ENCODE measurements at places on chromosomes 4 and X.

GRCh38 chr4:41346306-41347061 lies 89.8 kb downstream of the UCHL1 start:
- no peak for DNase-seq

DNA sequence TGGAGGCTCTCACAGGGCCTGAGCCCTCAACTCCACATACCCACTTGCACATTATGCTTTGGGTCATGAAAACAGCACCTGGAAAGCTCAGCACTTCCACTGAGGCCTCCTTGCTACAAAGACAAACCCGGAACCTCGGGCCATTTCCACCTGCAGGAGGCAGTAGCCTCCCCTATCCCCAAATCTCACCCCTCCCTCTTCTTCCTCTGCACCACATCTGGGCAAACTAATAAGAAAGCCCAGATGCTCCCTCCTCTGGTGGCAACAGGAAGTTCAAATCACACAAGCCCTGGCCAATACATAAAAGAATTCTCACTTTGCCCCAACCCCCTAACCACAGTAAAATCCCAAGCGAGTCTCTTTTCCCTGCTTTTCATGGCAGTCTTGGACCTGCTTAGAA lies 136.4 kb downstream of the MAPK10 start:
- DNase-seq: no peak

DNA sequence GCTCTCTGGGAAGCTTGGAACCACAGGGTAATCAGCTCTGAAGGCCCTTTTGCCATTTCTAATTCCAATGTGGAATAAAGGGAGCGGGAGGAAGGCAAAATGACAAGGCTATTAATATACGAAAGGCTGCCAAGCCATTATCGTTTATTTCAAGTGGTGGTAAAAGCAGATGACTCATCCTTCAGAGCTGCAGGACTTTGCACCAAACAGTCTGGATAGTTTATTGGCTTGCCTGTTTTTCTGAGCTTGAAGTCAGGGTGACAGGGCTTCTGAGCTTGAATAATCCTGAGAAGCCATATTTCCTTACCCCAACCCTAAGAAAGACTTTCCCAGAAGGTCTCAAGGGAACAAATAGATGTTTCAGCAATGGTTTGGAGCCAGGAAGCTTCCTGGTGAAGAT lies 7.7 kb upstream of the GABRE start:
- DNase-seq: no peak

DNA sequence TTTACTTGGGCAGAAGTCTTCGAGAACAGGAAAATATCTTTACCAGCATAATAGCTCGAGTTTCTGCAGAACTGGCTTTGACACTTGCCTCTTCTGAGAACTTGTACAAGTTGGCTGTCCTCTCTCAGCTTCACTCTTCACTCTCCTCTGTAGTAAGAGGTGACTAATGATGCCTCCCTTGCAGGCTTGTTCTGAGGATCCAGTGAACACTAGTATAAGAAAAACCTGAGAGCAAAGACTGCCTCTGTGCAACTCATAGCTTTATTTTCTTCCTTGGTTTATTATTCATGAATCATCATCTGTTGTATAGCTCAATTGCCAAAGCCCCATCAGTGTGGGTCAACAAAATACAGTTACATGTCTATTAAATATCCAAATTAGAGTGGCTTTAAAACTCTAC lies 266.7 kb upstream of the CLNK start:
- no peak for DNase-seq

- no peak for DNase-seq
Observed at GRCh38 chrX:55841962-55842752, 124.6 kb downstream of the RRAGB start.

DNA sequence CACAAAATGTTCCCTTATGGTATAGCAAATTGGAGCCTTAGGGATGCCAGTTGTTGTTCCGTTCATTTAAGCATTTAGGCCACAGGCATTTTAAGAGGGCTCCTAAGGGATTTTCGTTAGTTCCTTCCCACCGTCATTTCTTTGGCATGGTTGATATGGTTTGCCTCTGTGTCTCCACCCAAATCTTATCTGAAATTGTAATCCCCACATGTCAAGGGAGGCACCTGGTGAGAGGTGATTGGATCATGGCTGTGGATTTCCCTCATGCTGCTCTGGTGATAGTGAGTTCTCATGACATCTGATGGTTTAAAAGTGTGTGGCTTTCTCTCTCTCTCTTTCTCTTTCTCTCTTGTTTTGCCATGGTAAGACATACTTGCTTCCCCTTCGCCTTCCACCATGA lies 104.1 kb downstream of the ASB9 start:
- DNase-seq: no peak

DNA sequence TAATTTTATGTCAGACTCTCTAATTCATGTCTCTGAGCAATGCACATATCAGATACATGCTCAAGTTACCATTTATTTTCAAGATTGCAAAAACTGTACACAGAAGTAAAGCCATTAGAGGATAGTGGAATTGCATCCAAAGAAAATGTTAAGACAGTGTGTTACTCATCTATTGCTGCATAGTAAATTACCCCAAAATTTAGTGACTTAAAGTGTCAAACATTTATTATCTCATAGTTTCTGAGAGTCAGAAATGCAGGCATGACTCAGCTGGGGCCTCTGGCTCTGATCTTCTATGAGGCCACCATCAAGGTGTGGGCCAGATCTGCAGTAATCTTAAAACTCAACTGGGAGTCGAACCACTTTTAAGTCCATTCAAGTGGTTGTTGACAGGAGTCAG lies 275.2 kb downstream of the QDPR start:
- DNase-seq: no peak

GRCh38 chr4:107317611-107318010 lies 281.5 kb upstream of the DKK2 start:
- no peak for DNase-seq

DNA sequence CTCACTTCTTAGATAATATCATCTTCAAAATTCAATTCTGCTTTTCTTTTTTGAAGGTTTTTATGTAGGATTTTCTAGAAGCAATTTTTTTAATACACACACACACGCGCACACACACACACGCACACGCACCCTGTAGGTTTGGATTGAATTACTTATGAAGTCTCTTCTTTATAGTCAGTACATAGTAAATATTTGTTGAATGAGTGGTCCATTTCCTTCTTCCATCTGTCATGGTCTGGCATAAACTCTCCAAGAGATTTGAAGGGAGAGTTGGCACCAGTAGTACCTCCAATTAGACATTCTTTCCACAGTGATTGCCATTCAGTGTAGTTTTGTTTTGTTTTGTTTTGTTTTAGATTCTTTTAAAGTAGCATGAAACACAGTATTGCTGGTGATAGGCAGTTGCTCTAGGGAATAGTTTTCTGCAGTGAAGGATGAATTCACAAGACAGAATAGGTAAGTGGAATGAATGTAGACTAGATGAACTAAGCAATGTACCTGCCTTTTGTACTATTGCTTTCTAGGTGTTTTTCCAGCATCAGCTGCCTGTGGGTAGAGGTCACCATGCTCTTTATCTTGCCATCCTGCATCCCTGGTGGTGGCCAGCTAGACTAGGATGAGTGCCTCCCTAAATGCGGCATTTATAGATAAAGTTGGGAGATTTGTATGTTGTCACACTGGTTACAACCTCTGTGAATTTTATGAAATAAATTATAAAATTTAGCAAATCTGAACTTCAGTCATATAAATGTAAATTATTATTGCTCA lies 20.5 kb downstream of the PDLIM5 start:
- DNase-seq: no peak

DNA sequence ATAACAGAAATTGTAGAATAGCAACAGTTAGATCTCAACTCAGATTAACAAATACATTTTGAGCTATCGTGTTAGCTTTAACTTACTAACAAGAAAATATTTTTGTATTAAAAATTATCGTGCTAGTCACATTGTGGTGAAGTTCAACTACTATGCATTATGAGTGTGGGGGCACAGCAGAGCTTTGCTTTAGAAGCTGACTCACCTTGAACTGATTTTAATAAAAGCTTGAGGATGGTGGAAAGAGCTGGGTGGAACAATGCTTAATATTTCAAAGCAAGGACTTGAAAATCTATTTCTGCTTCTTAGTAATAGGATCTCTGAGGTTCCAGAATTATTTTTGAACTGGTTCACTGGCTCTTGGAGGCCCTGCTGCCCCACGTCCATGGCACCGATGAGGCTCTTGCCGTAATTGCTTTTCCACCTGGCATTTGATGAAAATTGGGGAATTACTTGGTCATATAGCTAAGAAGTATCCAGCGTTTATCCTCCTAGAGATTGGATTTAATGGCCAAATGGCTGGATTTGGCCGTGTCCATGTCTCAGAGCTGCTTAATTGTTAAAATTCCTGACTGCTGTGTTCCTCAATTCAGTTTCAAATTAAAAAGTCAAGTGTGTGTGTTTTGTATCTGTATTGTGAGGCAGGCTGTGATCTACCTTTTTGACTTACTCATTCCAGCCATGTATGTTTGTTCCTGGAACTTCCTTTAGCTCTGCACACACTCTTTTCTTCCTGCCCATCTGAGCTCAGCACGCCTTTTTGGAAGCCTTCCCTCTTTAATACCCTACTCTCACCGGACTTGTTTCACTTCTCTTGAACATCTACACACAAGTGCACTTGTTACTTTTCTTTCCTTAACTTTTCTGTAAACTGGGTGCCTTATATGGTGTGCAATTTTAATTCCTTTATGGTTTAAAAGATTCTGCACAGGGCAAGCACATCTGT lies 66.6 kb upstream of the LIMCH1 start:
- no peak for DNase-seq

DNA sequence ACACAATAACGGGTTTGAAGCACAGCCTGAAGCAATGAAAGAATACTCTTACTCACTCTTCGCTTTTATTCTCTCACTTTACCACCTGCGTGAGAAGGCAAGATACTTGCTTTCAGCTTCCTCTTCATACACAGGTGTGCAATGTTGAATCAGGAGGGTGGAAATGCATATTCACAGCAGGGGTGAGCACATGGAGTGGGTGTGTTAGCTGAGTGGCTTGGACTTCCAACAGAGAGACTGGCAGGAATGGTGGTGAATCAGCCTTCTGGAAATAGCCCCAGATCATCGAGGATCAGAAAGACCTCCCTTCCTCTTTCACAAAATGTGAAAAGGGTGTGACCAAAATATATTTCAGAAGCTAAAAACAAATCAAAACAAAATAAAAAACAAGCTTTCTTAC lies 521.2 kb downstream of the STIM2 start:
- DNase-seq: no peak

GRCh38 chr4:115213716-115214115 lies 100.3 kb upstream of the NDST4 start:
- no peak for DNase-seq

GRCh38 chr4:75989846-75990528 lies 758 bp downstream of the SDAD1 start:
- no peak for DNase-seq

DNA sequence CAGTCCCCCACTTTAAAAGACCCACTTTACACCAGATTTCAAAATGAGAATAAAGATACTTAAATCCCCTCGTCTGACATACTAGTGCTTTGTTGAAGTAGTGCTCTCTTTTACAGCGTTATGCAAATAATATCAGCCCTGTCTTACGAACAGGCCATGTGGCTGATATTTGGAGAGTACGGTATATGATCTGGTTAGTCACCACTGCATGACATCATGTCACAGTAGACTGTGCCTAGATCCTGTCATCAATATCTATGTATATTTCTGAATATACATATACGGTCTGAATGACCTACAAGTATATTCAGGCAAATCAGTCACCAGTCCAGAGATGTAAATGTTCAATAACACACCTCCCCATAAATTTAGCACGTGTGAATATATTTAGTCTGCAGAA lies 25.4 kb upstream of the XAGE1B start:
- no peak for DNase-seq

DNA sequence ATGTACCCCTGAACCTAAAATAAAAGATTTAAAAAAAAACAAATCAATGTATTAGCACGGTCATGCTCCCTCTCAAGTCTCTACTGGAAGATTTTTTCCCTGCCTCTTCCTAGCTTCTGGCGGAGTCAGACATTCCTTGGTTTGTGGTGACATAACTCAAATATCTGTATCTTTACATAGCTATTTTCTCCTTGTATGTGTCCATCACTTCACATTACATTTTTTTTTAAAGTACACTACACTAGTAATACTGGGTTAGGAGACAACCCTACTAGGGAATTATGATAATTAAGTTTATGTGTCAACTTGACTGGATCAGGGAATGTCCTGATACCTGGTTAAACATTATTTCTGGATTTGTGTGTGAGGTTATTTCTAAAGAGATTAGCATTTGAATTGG lies 1197.9 kb downstream of the TECRL start:
- no peak for DNase-seq

- no peak for DNase-seq
Observed at GRCh38 chr4:84719115-84719514, 136.2 kb downstream of the CDS1 start.

- DNase-seq: no peak
Observed at GRCh38 chr4:41185614-41186592, 28.4 kb downstream of the APBB2 start.

DNA sequence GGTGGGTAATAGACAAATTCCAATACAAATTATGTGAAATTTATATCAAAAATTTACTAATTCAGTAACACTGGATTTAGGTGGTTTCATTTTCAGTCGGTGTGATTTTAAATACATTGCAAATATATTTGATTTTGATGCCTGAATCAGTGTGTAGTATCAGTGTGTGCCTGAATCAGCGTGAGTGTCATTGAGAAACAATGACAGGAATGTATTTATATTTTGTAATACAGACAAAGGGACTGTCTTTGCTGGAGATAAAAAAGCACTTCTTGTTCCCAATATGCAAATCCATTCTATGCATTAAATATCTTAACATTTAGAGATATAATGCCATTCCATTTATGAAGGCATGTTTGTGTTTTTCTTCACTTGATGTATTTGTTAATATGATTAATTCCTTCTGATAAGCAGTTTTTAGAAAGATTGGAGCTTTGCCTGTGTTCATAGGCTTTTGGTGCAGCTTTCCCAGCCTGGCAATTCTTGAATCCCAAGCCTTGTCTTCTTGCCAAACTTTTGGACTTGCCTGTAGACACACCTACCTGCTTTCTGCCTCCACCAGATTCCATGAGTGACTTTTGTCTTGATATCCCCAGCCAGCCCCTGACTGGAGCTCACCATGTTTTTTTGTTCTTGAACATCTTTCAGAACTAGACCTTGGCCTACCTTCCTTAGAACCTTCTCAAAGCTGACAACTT lies 243.8 kb downstream of the ADGRL3 start:
- DNase-seq: no peak

Data from stimulated activated CD4-positive, alpha-beta T cell treated with anti-CD3 and anti-CD28 coated beads, TNF-alpha, amount 100 ng/mL, for 24 hours (primary cell).